GM12865 (cell line): ENCODE measurements at places on chromosomes 6 and 20.

DNA sequence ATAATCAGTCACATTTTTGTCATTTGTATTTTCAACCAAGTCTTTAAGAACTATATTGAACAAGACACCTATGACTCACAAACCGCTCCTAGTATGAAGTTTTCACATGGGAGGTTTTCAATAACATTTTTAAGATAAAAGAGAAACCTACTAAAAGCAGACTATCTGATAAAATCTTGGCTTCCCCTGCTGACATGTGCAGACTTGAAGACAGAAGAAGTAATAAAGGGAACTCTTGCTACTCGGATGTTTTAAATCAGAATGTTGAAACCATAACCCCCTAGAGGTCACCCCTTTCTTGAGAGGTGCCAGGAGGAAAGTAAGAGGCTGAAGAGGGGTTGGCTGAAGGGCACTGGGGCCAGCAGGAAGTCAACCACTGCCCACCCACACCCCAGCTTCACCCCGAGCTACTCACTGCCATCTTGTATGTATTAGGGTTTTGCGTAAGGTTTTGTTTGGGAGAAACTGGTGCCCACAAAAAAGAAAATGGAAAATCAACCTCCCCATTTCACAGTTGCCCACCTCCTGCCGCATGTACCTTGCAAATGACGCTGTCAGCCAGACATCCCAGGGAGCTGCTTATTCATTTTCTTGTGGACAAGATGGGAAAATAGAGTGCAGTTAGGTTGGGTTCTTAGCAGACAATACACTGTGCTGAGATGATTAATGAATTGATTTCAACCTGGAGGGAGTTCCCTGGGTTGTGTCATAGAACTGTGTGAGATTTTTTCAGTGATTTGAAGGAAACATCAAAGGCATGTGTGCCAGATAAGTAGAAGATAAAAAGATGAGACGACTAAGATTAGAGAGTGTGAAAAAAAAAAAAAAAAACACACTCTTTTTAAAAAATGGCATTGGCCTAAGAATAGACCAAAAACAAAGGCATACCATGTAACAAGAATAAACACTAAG is 83.2 kb upstream of the TAB2 start:
- DNase-seq = no peak

- DNase-seq = no peak
Measured at GRCh38 chr6:140434761-140435160, 1060.3 kb upstream of the CITED2 start.

- DNase-seq = no peak
Measured at GRCh38 chr6:124197148-124197547, 393.5 kb downstream of the NKAIN2 start.

- DNase-seq = no peak
Measured at GRCh38 chr6:57276946-57277345, 40.5 kb upstream of the PRIM2 start.

GRCh38 chr6:133788556-133788955 is 100.4 kb upstream of the TCF21 start:
- no peak for DNase-seq

DNA sequence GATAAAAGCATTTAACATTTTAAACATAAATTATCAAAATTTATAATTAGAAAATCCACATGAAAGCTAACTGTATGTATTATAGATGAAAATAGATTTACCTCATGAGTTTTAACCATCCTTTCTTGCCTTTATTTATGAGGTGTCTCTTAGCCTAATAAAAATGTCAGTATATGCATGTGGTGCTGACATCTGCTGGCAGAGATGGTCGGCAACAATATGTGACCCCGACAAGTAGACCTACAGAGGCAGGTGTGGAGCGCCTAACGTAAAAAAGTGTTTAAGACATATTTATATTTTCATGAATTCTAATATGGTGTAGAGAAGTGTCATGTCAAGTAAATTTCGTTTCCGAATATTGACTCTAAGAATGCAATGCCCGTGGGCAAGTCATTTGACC is 149.0 kb upstream of the FUT9 start:
- DNase-seq = peak; percentile 52
